ENCODE measurements at places on chromosomes 6 and 20. TPM values are rescaled to one million over a fixed set of nuclear protein-coding genes. Genes with fewer than 3 reads are reported as not detected.

Gene TUBB1
- total RNA-seq: not detected

Gene C6orf15
- total RNA-seq: not detected

Gene OPN5
- not detected for total RNA-seq

Gene SCP2D1
- not detected for total RNA-seq

Gene INSM1
- not detected for total RNA-seq

Gene FAM83D
- 12.8 TPM for total RNA-seq

Gene NKAPL
- 0.78 TPM for total RNA-seq

Gene RPS21
- 801 TPM for total RNA-seq

Gene FAXC
- 1.1 TPM for total RNA-seq

Gene KHDC1L
- total RNA-seq: 0.26 TPM

Gene NFATC2
- 1.1 TPM for total RNA-seq

Gene FKBP1C
- total RNA-seq: 0.65 TPM

Gene MMP24
- total RNA-seq: 1.4 TPM

Gene CTCFL
- not detected for total RNA-seq

Gene ULBP1
- total RNA-seq: 0.52 TPM

Gene ZCCHC3
- total RNA-seq: 10.6 TPM

Gene ANGPT4
- total RNA-seq: under 0.01 TPM

Gene CALHM6
- total RNA-seq: 1.4 TPM
